ENCODE measurements at places on chromosomes 6 and 20.

DNA sequence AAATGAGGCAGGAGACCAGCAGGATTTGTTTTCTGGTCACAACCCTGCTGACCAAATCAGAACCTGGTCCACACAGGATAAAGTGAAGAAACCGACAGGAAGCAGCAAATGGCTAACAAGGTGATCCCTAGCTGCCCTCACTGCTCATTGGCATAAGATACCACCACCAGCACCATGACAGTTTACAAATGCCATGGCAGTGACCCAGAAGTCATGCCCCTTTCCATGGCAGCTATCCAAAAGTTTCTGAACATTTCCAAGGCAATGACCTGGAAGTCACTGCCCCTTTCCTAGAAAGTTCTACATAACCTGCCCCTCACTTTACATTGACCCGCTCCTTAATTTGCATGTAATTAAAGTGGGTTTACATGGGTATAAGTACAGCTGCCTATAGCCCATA lies 185.2 kb downstream of the QKI start:
- DNase-seq, result no peak

GRCh38 chr6:146891615-146892265 lies 293.0 kb downstream of the ADGB start:
- DNase-seq, result no peak

GRCh38 chr6:34412643-34413214 lies 13.1 kb downstream of the RPS10 start:
- no peak for DNase-seq

- DNase-seq, result no peak
Measured at GRCh38 chr6:154611241-154611640, 100.8 kb upstream of the CNKSR3 start.

DNA sequence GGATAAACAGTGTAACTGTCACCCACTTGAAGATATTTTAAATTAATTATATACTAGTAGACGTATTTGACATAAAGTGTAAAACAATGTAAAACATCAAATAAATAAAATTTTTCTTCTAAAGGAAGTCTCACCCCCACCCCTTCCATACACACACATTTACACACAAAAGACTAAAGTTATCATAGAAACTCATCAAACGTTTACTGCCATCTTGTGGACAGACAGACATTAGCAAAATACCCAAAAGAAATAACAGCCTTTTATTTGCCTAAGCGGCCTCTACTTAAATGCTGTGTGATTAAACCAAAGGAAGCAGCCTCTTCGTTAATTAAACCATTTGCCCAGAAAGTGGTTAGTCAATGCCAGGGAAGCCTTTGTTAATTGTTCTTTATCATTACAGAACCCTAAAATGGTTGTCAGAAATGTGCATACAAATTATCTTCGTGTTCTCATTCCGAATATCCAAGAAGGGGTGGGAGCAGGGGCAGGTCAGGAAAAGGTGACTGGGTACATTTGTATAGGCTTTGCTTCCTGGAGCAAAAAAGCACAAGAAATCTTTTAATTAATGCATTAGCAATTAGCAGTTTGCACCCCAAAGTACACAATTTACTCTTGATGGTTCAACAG lies 176.2 kb upstream of the SASH1 start:
- DNase-seq, result peak; percentile 51

GRCh38 chr6:67663105-67663895 lies 971.8 kb upstream of the ADGRB3 start:
- DNase-seq, result no peak

GRCh38 chr6:134768931-134769330 lies 181.0 kb downstream of the ALDH8A1 start:
- DNase-seq, result no peak

Data from Caki2 (cell line).